ENCODE measurements at places on chromosomes 4 and X.

- DNase-seq: no peak
Observed at GRCh38 chrX:1167466-1167865, 45.0 kb downstream of the CRLF2 start.

DNA sequence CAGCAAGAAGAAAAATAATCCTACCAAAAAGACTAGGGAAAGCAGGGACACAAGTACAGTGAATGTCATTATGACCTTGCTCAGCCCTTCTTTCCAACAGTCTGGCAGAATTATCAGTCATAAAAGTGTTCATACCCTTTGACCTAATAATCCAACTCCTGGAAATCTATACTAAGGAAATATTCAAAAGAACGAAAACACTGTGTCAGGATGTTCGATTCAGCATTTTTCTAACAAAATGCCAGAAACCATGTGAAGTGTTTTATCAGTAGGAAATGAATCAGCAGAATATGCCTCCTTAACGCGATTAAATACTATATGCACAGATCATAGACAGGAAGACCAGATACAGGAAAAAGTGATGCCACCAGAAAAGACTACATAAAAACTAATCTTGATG, 16.2 kb upstream of the S100G start:
- DNase-seq: no peak

DNA sequence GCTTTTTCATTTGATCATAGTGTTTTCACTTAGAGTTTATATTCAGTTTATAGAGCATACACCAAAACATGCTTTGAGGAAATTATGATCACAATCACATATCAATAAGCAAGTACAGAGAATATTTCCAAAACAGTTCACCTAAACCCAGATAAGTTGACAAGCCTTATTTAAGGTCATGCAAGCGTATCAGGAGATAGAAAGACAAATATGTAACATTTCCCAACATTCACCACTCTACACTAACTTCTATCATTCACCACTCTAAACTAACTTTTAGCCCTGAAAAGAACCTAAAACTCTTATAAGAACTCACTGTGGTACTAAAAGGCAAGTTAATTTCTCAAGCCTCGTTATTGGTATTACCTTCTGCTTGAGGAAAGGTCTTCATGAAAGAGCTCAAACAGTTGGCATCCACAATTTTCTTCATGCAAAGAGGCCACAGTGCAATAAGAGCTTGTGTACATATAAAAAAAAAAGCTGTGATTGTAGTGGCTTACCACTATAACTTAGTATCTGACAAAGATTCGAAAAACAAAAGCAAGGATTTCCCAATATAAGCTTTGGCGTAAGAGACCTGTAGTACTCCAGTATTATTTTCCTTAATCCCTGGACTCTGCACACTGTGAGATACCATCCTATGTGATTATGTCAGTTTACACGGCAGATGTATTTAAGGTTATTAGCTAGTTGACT, 903.3 kb downstream of the STIM2 start:
- DNase-seq: no peak

GRCh38 chr4:184587701-184588100, 61.5 kb downstream of the CASP3 start:
- DNase-seq: no peak

DNA sequence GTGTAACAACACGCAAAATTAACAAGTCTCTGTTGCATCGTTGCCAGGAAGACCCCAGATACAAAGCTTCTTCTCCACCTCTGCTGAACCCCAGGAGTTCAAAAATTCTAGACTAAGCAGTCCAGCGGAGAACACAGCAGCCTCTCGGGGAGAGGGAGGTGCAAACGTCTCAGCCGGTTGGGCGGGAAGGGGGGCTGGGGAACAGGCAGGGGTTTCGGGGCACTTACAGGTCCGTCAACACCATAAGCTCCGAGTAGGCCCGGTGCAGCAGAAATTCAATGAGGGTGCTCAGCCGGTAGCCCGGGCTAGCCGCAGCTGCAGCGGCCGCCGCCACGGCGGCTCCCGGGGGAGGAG, 394 bp downstream of the MED14 start:
- no peak for DNase-seq

DNA sequence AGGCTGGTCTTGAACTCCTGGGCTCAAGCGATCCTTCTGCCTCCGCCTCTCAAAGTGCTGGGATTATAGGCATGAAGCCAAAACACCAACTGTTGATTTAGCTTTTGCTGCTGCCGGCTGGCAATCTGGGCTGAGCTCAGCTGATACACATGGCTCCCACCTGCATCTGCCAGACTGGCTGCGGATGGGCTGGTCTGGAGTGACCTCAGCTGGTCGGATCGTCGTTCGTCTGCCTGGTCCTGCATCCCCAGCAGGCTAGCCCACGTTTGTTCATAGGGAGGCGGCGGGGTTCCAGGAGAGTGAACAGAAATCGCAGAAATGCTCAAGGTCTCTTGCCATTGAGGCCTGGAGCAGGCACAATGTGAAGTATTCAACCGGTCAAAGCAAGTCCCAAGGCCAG, 74.4 kb upstream of the DDX3X start:
- no peak for DNase-seq

DNA sequence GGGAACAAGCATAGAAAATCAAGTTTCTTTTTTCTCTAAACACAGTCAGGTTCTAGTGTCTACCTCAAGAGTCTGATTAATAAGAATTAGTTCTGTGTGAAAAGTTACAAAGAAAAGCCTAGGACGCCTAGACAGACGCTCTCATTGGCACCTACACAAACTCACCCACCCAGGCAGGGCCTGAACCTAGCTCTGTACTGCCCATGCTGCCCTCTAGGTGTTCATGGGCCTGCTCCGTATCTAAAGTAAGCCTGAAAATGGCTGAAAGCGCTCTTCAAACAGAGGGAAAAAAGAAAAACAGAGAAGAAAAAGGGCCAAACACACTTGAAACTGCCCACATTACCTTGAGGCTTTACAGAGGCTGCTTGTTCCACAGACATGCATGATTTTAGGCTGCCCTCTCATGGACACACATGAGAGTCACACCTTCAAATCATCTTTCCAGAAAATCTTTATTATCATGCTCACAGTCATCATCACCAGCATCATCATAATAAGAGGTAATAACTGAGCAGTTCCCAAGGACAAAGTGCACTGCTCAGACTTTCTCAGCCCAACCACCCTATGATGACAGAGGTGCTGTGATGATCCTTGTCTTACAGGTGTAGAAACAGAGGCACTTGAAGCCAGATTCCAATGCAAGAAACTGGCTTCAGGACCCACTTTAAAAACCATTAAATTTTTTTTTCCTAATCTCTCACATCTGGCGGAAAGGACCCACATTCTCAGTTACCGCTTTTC, 49.6 kb downstream of the MAP7D2 start:
- DNase-seq: peak; percentile 18

DNA sequence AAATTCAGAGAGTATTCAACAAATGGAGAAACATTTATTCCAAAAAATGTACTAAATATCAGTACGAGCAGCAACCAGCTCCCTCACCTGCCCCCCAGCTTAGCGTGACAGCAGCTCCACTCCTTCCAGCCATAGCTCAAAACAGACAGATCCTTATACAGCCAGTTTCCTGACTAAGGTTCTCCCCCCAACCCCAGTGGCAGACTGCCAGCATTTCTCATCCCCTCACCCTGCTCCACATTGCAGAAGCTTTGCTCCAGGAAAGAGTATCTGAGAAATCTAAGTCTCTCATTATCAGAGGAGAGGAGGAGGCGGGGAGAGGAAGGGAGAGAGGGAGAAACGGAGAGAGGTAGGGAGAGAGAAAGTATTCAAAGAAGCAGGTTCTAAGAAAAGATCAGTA, 53.3 kb upstream of the PASD1 start:
- DNase-seq: no peak

GRCh38 chrX:17405225-17405969, 30.4 kb downstream of the NHS start:
- peak; percentile 40 for DNase-seq

DNA sequence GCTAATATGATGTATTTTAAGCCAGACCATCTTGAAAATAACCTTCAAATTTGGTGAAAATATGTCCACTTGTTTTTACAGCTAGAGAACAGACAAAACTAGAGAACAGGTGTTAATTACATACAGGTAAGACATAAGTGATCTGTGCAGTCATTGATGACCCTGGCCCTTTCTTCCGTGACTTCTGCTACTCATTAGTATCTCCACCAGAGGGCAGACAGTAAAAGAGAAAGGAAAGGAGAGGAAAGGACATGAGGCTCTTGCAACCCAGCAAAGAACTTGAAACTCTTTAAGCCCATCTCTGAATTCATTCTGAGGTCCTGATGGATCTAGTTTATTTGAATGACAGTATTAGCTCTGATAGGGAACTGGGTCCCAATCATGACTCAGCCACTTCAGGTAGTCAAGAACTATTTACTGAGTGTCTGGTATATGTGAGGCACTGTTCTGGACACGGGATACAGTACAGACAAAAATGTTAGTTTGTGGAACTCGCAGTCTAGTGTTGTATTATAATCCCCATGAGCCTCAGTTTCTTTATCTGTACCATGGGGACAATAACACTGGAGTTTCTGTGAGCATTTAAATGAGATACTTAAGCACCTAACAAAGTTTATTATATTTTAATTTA, 121.0 kb upstream of the TEX13D start:
- DNase-seq: no peak

- no peak for DNase-seq
Observed at GRCh38 chr4:99414401-99414800, 20.7 kb downstream of the ADH7 start.

DNA sequence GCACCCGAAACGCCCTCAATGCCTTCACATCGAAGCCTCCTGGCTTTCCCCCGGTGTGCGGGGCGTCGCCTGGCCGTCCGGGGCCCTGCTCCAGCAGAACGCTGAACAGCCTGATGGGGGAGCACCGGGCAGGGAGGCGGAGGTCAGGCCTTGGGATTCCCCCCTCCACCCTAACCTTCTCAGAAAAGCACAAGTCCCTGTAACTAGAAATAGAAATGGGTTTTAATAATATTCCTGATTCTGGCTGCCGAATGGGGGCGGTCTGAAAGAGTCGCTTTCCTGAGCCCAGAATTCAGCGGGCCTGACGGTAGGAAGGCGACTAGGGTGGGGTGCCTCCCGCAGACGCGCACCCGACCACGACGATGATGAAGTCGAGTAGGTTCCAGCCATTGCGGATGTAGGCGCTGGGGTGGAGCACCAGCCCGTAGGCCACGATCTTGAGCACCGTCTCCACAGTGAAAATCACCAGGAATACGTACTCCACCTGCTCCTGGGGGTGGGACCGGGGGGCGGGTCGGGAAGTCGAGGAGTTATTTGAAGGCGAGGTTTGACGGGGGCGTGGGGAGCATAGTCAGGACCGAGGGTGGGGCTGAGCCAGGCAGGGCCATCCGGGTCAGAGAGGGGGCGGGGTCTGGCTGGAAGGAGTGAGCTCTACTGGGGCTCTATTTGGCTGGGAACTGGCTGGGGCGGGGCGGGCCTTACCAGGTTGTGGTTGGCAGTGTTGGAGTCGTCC, 2.5 kb downstream of the CACNA1F start:
- no peak for DNase-seq

DNA sequence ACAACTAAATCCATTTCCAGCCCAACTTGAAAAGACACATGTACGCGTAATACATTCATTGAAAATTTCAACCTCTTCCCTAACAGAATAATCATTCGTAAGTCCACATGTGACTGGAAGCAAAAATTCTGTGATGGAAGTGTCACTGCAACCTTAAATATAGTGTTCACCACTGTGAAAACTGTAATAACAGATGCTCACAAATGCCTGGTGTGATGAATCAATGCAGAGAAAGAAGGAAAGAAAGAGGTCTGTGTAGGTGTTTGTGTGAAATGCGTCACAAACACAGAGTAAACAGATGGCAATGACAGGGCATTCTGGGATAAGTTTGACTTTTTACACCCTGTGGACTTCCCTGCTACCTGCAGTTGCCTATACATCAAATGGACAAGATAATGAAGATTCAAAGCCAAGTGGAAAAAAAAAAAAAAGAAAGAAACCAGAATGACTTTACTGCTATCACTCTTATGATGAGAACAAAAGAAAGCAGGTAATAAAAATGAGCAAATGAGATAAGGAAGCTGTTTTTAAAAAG, 123.3 kb downstream of the EPHA5 start:
- no peak for DNase-seq

DNA sequence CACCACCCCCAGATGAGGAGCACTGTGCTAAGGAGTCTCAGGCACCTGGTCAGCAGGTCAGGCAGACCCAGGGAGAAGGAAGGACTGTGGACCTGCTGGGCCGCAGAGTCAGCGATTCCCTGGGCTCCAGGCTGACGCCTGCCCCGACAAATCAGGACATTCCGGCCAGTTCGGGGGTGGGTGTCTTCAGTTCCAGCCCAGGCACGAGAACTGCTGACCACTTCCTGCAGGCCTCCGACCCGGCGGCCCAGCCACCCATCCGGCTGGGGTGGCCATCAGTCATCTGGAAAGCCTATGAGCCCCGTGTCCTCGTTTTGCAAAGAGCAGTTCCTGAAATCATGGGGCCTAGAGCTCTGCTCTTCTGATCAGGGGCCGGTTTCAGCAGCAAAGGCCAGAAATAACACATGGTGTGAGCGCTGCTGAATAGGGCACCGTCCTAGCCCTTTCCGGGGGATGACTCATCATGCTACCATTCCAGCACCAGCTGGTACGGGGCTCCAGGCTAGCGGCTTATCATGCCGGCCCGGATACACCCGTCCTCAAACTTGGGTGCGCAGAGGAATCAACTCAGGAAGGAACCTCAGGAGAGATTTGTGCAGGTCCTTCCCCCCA, 7.8 kb upstream of the SH3TC1 start:
- DNase-seq: peak; percentile 76

DNA sequence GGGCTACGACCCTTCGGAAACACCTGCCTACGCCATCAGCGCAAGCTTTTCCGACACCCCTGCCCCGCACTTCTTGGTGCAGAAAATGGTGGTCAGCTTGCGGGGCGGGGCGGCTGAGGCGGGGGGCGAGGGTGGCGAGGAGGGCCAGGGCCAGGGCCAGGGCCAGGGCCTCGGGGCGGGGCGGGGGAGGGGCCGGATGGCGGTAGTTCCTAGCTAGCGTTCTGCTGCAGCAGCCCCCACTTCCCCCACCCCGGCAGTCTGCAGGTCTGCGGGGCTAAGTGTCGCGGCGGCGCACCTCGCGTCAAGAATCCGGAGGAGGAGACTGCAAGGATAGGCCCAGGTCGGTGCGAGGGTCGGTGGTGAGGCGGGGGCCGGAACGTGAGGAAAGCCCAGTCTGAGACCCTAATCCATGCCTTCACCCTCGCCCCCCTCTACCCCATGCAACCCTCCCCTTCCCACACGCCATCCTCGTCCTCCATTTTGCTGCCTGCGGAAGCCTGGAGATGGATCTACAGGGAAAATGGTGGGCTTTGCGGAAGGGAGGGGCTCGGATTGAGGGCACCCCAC, 600 bp downstream of the BEX4 start:
- DNase-seq: peak; percentile 10

GRCh38 chrX:12936947-12937346, 30.5 kb downstream of the TLR8 start:
- no peak for DNase-seq

GRCh38 chr4:122341886-122342285, 36.9 kb upstream of the ADAD1 start:
- no peak for DNase-seq

DNA sequence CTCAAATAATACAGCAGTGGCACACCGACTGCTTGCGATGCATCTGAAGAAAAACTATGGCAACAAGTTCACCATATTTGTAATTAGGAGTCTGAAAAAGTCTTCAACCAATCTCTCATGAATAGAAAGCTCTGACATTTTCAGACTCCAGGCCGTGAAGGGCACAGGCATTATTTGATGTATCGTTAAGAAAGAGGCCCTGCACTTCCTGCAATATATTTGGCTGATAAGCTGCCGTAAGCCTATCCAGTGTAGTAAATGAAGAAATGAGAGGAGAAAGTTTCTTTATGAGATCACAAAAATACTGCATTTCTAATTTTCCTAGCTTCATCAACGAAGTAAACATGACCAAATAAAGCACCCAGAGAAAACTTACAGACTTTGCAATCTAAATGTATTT, 613.8 kb upstream of the TECRL start:
- no peak for DNase-seq

GRCh38 chrX:150968862-150969720, 14.0 kb upstream of the HMGB3 start:
- no peak for DNase-seq
